ENCODE measurements at places on chromosomes 5 and 9. TPM values are rescaled to one million over a fixed set of nuclear protein-coding genes. Genes with fewer than 3 reads are reported as not detected.

LECT2 gene
- not detected for total RNA-seq

MUSK gene
- total RNA-seq, result 1.7 TPM

CRHBP gene
- 3.5 TPM for total RNA-seq

GRCh38 chr9:82320566-82320965 lies 332.0 kb downstream of the SPATA31D1 start:
- H3K4me3 ChIP-seq, result no peak overlapping the region
- no peak overlapping the region for H3K27ac ChIP-seq
- DNase-seq, result no peak
- H3K27me3 ChIP-seq, result no peaks in the 10 kb centered on the region
- no peaks in the 10 kb centered on the region for H3K4me1 ChIP-seq

- no peaks in the 10 kb centered on the region for H3K36me3 ChIP-seq
- no peak overlapping the region for H3K4me3 ChIP-seq
- no peak for DNase-seq
- no peaks in the 10 kb centered on the region for H3K4me1 ChIP-seq
Measured at GRCh38 chr5:141950207-141951005, 7.6 kb downstream of the PCDH12 start.

GRCh38 chr9:86722706-86723075 lies 224.6 kb downstream of the GAS1 start:
- H3K27me3 ChIP-seq, result no peaks in the 10 kb centered on the region
- DNase-seq, result no peak
- peak overlapping the region; percentile 93 for H3K27ac ChIP-seq
- H3K36me3 ChIP-seq, result no peaks in the 10 kb centered on the region

DNA sequence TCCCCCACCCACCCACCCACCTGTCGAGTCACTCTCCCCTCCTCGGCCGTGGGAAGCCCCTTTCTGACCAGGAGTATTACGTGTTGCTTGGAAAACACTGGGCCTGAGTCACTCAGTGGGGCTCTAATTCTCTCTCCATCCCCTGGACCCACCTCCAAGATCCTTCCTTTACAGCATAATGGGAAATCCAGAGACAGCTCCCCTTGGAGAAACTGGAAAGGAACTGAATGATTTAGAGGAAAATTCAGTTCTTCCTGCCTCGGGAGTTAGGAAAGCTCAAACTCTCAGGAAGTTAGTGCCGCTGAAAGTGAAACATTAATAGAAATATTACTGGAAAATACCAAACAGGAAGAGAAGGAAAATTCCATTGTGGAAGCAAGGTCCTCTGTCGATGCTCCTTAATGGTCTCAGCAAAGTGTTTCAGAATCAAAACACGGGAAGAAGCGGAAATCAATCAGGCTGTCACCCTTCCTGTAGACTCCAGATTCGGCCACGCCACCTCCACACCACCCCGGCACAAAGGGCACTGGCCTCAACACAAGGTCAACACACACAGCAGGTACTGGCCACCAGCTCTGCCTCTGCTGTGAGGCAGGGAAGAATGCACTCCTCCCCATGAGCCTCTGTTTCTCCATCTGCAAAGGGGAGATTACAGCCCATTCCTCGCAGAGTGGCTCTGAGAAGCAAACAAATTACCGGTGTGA lies 9.6 kb downstream of the SHB start:
- H3K27ac ChIP-seq, result no peak overlapping the region
- no peak overlapping the region for H3K4me3 ChIP-seq
- no peaks in the 10 kb centered on the region for H3K36me3 ChIP-seq
- H3K27me3 ChIP-seq, result no peaks in the 10 kb centered on the region
- no peak for DNase-seq

- H3K27me3 ChIP-seq, result no peaks in the 10 kb centered on the region
- no peaks in the 10 kb centered on the region for H3K4me1 ChIP-seq
- no peak overlapping the region for H3K4me3 ChIP-seq
- H3K27ac ChIP-seq, result no peak overlapping the region
- DNase-seq, result no peak
Measured at GRCh38 chr5:147084702-147085101, 150.1 kb upstream of the STK32A start.

DNA sequence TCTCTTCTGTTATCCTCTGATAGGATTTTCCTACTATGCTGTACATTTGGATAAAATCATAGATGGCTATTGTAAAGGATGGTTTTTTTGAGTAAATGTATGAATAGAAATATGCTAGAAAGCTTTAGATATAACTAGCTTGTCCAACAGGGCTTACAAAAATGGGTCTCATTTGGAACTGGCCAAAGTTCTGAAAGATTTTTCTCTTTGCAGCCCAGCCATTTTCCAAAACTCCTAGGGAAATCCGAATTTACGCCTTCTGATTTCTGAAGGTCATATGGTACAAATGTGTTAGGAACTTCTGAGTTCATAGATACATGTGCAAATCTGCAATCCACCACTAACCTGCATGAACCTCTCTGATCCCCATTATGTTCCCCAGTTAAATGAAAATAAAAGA lies 603.9 kb upstream of the C9orf72 start:
- H3K36me3 ChIP-seq, result no peaks in the 10 kb centered on the region
- H3K27me3 ChIP-seq, result no peaks in the 10 kb centered on the region

- no peak for DNase-seq
- no peaks in the 10 kb centered on the region for H3K27me3 ChIP-seq
- no peak overlapping the region for H3K27ac ChIP-seq
Measured at GRCh38 chr5:26847041-26847736, 191.2 kb downstream of the CDH9 start.

DNA sequence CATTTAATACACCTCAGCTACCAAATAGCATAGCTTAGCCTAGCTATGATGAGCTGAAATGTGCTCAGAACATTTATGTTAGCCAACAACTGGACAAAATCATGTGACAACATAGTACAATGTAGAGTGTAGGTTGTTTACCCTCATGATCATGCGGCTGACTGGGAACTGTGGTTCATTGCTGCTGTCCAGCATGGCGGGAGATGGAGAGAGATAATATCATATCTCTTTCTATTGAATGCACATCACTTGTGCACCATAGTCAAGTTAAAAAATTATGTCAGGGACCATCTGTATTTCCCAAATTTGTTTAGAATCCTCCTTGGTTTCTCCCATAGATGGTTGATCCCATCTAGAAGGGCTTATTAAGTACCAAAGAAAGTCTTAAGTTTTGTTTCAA lies 151.1 kb upstream of the ELL2 start:
- H3K27ac ChIP-seq, result no peak overlapping the region
- peaks cover 4% of the 10 kb centered on the region for H3K4me1 ChIP-seq
- DNase-seq, result no peak

- no peaks in the 10 kb centered on the region for H3K27me3 ChIP-seq
- H3K4me1 ChIP-seq, result peaks cover 6% of the 10 kb centered on the region
- DNase-seq, result peak; percentile 89
- peak overlapping the region; percentile 82 for H3K27ac ChIP-seq
- H3K4me3 ChIP-seq, result no peak overlapping the region
- no peaks in the 10 kb centered on the region for H3K36me3 ChIP-seq
Measured at GRCh38 chr9:109590966-109591365, 92.9 kb upstream of the PTPN3 start.
